Activated CD4-positive, alpha-beta T cell treated with anti-CD3 and anti-CD28 coated beads, Interleukin-2, amount 10 ng/mL, durations not matched to agents 7 days and 5 days (primary cell): ENCODE measurements at places on chromosomes 1 and 21. TPM values are rescaled to one million over a fixed set of nuclear protein-coding genes. Genes with fewer than 3 reads are reported as not detected.

DNA sequence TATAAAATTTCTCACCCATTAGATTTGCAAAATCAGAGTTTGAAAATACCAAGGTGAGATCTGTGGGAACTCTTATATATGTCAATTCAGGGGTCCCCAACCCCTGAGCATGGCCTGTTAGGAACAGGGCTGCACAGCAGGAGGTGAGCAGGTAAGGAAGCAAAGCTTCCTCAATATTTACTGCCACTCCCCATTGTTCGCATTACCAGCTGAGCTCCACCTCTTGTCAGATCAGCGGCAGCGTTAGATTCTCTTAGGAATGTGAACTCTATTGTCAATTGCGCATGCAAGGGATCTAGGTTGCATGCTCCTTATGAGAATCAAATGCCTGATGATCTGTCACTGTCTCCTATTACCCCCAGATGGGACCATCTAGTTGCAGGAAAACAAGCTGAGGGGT lies 376.6 kb downstream of the LMO4 start:
- no peak for DNase-seq
- no peak overlapping the region for H3K4me3 ChIP-seq
- H3K36me3 ChIP-seq = no peaks in the 10 kb centered on the region
- H3K27ac ChIP-seq = no peak overlapping the region
- H3K27me3 ChIP-seq = no peaks in the 10 kb centered on the region

DNA sequence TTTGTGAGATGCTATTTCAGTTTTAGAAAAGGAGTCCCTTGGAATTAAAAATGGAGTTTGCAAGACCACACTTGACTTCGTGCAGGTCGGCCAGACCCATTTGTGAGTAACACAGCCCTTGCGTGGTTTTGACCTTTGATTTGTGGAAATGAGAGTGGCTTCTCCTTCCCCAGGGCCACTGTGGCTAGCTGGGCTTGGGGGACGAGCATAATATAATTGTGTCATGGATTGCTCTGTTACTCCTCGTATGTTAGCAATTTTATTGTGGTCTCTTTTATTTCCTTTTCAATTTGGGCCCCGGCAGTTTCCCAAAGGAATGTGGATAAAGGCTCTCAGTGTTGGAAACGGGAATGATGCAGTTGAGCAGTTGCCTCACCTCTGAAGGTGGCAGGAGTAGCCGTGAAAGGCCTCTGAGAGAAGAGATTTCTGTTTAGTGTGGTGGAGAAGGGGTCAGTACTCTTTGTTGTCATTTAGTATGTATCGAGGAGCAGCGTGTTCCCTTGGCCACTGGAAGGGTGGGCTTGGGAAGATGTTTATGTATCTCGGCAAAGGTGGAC lies 194.6 kb downstream of the PBX1 start:
- H3K27me3 ChIP-seq = no peaks in the 10 kb centered on the region
- no peaks in the 10 kb centered on the region for H3K36me3 ChIP-seq
- no peak overlapping the region for H3K4me3 ChIP-seq
- DNase-seq = no peak
- no peak overlapping the region for H3K27ac ChIP-seq

- H3K27me3 ChIP-seq = no peaks in the 10 kb centered on the region
- H3K36me3 ChIP-seq = peaks cover 9% of the 10 kb centered on the region
- H3K4me3 ChIP-seq = no peak overlapping the region
- DNase-seq = no peak
- no peak overlapping the region for H3K27ac ChIP-seq
Observed at GRCh38 chr1:220219865-220220698, 52.2 kb downstream of the RAB3GAP2 start.

- no peak for DNase-seq
- H3K27me3 ChIP-seq = peaks cover 2% of the 10 kb centered on the region
- H3K27ac ChIP-seq = no peak overlapping the region
- no peak overlapping the region for H3K4me3 ChIP-seq
- peaks cover 2% of the 10 kb centered on the region for H3K4me1 ChIP-seq
- peaks cover 1% of the 10 kb centered on the region for H3K36me3 ChIP-seq
Observed at GRCh38 chr1:227035316-227035715, 95.2 kb downstream of the COQ8A start.

- H3K4me1 ChIP-seq = no peaks in the 10 kb centered on the region
- H3K27me3 ChIP-seq = peaks cover 3% of the 10 kb centered on the region
- no peaks in the 10 kb centered on the region for H3K36me3 ChIP-seq
- no peak for DNase-seq
Observed at GRCh38 chr21:31992391-31992790, 119.6 kb downstream of the HUNK start.

DNA sequence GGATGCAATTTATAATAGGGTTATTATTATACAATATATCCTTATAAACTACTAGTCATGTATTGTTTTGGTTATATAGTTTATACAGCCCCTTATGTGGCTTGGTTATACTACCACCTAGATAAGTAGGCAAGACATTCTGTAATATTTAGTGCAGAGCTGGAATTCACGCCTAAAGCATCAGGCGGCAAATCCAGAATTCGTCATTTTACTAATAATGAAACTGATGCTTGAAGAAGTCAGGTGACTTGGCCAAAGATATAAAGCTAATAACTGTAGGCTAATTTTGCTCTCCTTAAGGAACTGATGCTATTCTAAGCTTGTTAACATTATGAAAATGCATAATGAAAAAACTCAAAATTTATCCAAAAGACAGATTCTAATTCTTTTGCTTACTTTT lies 10.8 kb downstream of the NSL1 start:
- no peak for DNase-seq
- no peaks in the 10 kb centered on the region for H3K27me3 ChIP-seq
- H3K4me3 ChIP-seq = no peak overlapping the region

DNA sequence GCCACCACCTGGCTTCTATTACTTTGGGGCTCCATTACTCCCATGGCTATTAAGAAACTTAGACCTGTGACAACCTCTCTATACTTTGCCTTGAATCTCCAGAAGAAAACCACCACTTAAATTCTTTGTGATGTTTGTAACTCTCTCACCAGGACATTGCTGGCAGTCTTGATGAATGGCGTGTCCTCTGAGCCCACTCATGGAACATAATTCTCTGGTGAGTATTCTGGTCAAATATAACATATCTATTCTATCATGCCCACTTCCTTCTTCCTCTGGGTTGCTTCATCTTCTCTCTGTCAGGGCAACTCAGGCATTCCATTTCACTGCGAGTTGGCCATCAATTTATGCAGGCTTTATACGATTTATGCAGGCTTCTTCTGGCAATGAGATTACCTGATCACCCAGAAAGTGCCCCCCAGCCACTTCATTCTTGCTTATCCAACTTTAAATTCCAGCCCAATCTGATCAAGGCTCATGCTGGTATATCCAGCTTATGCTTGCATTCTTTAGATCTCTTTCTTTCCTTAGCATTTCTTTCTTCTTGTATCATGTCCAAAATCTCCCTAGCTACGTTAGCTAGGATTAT lies 112.0 kb upstream of the CHRM3 start:
- H3K36me3 ChIP-seq = no peaks in the 10 kb centered on the region
- no peak overlapping the region for H3K4me3 ChIP-seq
- H3K4me1 ChIP-seq = no peaks in the 10 kb centered on the region
- no peak for DNase-seq

DNA sequence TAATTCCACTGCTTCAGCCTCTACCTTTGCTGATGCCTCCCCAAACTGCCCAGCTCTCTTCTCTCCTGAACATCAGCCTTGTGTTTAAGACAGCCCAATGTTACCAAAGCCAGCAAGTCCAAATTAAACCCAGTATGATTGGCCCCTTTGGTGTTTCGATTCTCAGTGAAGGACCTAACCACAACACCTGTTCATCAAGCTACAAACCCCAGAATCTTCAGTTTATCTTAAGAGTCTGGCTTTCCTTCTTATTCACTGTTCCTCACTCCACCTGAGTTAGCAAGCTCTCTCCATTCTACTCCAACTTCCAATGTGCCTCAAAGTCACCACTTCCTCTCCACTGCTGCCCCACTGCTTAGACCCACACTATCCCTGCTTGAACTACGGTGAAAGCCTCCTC lies 25.5 kb upstream of the ITPKB start:
- no peak for DNase-seq
- H3K27me3 ChIP-seq = peaks cover 3% of the 10 kb centered on the region
- H3K4me1 ChIP-seq = peaks cover 24% of the 10 kb centered on the region
- H3K4me3 ChIP-seq = no peak overlapping the region

DNA sequence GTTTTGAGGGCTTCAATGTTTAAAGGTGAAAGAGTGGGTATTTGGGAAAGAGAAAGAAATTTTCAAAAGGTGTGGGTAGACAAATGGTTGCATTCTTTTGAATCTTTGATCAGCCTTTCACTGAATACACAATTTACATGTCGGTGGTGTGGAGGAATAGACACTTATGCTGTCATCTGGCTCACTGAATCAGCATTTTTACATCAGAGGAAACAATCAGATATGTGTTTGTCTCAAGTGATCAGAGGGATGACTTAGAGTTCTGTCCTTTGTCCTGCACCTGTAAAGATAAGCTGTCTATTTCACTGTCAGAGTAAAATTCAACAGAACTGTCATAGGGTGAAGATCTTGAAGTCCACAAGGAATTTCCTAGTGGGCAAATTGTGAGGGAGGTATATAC lies 170.9 kb upstream of the USP25 start:
- H3K4me3 ChIP-seq = no peak overlapping the region
- H3K36me3 ChIP-seq = no peaks in the 10 kb centered on the region

- H3K36me3 ChIP-seq = peaks cover 30% of the 10 kb centered on the region
- DNase-seq = no peak
- H3K4me1 ChIP-seq = peaks cover 47% of the 10 kb centered on the region
- peaks cover 8% of the 10 kb centered on the region for H3K27me3 ChIP-seq
Observed at GRCh38 chr1:1100296-1100695, 15.6 kb downstream of the C1orf159 start.

The OLFM3 gene
- total RNA-seq = not detected

The DYNLT5 gene
- not detected for total RNA-seq

The FCAMR gene
- total RNA-seq = not detected

The CCDC30 gene
- 1.4 TPM for total RNA-seq

The OR6N2 gene
- not detected for total RNA-seq

The TMEM82 gene
- not detected for total RNA-seq

The LCE3D gene
- total RNA-seq = not detected
